Heart left ventricle (tissue), 16 donors: ENCODE measurements at places on chromosomes 11 and 22. TPM values are rescaled to one million over a fixed set of nuclear protein-coding genes. Genes with fewer than 3 reads are reported as not detected.

THOC5 gene
- 33.8 TPM for total RNA-seq

LRRN4CL gene
- total RNA-seq = 6.5 TPM

CBLIF gene
- total RNA-seq = not detected

MAP4K2 gene
- 7.7 TPM for total RNA-seq

TPBGL gene
- total RNA-seq = not detected

CASP12 gene
- total RNA-seq = 1.3 TPM

MCHR1 gene
- total RNA-seq = not detected

PANX3 gene
- total RNA-seq = not detected

MYRF gene
- 0.25 TPM for total RNA-seq

RFPL2 gene
- total RNA-seq = not detected

KLHDC7B gene
- total RNA-seq = 0.13 TPM

ACTN3 gene
- total RNA-seq = not detected

OR5D18 gene
- not detected for total RNA-seq

OR52I1 gene
- not detected for total RNA-seq

ASCC2 gene
- total RNA-seq = 30.2 TPM

SHISAL1 gene
- 1.2 TPM for total RNA-seq

OR56A1 gene
- not detected for total RNA-seq

MMP27 gene
- not detected for total RNA-seq

MUC5B gene
- not detected for total RNA-seq

PDGFB gene
- total RNA-seq = 43.7 TPM

MPZL3 gene
- 1.3 TPM for total RNA-seq

SCO2 gene
- total RNA-seq = 1.1 TPM
